ENCODE measurements at places on chromosomes 2 and 18. TPM values are rescaled to one million over a fixed set of nuclear protein-coding genes. Genes with fewer than 3 reads are reported as not detected.
A peak's percentile ranks its signal among the peaks of the same experiment; 100 is the strongest.

Gene KYNU
- total RNA-seq = 0.44 TPM

DNA sequence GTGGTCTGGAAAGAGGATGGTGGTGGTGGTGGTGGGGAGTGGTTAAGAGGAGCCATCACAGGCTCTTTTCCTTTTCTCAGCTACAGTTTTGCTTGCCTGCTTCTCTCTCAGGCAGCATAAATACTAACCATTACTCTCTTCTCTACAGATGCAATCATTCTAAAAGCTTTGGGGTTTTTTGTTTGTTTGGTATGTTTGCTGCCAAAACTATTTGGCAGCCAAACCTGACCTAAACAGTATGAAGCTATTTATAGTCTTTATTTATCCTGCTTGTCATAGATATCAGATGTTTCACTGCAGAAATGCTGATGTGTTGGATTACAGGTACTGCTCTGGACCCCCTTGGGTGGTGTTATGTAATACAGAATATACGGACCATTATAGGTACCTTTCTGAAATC lies 15.3 kb downstream of the SIX3 start:
- DNase-seq = no peak

DNA sequence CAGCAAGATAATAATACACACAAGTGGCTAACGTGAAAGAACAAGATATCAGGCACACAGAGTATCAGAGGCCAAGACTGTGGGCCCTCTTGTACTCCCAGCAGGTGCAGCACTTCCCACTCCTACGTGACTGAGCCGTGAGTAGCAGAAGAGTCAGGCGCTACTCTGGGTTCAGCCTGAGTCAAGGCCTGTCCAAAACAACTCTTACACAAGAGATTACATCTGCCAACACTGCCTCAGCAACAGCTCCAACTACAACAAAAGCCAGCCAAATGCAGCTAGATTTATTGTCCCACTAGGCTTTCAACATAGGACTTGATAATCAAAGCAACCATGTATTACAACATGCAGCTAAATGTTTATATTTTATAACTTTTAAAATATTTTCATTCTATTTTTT lies 56.2 kb downstream of the ITSN2 start:
- DNase-seq = no peak

Gene CLEC4F
- 1.1 TPM for total RNA-seq

GRCh38 chr2:207624185-207625013 lies 795 bp downstream of the METTL21A start:
- peak; percentile 81 for DNase-seq

- DNase-seq = no peak
These were observed 1921.9 kb upstream of the LRRTM1 start for GRCh38 chr2:82226441-82226840.

GRCh38 chr2:127719301-127720218 lies 18.3 kb downstream of the SFT2D3 start:
- DNase-seq = no peak

DNA sequence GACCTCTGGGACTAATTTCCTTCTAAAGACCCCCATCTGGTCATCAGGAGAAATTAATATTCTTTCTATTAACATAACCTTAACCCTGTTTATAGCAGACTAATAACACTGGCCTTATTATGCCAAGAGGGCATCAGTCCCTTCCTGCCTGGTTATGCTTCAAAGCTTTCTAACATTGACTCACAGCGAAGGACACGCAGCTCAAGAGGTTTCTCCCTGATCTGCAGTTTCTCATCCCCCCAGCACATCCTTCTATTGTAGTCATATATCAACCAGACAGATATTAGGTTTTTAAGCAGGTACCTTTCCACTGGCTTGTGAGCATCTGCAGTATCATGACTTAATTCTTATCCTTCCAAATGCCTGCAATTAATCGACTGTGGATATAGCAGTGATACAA lies 100.0 kb upstream of the CXCR4 start:
- DNase-seq = no peak
